ENCODE measurements at places on chromosomes 3 and 15.

DNA sequence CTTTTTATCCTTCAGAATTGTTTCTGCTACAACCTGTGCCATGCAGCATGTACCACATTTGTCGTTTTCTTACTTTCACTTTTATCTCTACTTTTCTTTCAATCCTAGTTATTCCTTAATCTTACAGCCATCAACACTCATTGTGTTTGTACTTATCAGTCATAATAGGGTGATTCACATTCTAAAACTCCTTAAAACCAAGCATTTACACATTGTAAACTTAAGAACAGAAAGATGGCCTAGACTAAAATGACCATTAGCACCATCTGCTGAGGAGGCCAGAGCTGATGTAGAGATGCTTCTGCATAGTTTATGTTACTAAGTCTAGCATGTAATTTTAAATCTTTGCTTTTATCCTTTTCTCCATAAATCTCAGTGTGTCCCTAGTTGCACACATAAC, 25.5 kb downstream of the EIF2AK4 start:
- DNase-seq: no peak

- no peak for DNase-seq
These were observed 662.4 kb downstream of the FHIT start for GRCh38 chr3:60588806-60589205.

DNA sequence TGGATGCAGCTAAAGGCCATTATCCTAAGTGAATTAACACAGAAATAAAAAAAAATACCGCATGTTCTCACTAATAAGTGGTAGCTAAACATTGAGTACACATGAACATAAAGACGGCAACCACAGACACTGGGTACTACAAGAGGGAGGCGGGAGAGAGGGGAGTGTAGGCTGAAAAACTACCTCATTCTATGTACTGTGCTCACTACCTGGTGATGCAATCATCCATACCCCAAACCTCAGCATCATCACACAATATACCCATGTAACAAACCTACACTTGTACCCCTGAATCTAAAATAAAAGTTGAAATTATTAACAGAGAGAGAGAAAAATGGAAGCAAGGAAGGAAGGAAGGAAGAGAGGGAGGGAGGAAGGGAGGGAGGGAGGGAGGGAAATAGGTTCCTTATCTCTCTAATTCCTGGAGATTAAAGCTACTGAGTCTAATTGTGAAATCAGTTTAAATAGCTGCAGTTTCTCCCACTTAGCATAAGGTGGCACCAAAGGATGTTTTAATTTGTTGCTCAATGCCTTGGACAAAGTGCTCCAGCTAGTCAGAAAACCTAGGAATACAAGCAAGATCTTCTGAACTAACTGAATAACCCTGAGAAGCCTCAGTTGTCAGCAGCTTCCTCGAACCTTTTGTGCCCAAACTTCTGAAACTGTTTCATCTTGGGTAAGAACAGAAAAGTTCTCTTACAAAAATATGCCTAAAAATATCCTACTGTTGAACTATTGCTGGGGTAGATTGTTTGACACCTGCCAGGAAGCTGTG, 79.4 kb upstream of the ATP11B start:
- peak; percentile 29 for DNase-seq

DNA sequence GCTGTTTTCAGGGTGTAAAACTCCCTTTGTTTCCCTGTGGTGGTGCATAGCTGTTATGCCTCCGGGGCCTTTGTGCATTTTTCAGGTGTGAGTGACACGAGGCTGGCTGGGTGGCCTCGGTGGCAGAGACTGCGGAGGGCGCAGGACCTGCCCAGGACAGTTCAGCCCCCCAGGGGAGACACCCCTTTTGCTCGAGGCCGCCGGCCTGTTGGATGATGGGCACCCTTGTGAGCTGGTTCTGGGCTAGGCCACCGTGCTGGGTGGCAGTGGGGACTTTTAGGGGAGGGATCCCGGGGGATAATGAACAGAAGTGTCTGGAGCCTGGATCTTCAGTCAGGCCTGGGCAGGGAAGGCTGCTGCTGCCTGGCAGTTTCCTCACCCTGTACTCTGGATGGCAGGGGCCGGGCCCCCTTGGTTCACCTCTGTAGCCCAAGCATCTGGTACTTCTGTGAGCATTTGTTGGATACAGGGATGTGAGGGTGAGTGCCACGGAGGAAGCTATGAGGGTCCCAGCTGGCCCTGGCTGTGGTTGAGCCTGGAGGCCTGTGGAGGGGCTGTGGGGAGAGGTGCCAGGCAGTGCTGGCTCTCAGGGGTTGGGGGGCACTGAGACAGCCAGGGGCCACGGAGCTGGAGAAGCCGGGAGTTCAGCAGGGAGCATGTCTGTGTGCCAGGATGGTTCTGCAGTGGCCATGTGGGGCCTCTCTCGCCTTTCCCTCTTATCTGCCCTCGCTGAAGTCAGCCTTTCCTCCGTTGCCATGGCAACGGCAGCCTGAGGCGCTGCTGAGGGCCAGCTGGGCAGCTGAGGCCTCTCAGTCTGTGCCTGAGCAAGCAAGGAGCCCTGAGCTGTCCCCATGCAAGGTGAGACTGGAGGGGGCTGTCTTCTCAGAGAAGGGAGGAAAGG, 49.0 kb downstream of the KY start:
- DNase-seq: no peak

- no peak for DNase-seq
These were observed 34.5 kb downstream of the SLC4A7 start for GRCh38 chr3:27449530-27450150.

DNA sequence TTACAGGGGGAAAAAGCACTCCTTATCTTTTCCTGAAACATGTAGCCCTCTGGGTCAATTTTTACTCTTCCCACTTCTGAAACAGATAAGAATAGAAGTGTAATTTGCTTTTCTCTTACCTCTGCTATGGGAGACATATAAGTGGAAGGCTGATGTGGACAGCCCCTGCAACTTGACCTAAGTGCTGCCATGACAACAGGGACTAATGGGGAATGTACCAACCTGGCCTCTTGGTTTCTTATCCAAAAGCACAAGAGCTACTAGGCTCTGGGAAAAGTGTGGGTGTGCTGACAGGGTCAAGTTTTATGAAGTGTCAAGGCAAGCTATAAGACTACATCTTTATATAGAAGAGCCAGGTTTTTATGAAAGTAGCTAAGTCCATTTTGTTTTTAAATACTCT, 1246.5 kb downstream of the OTOL1 start:
- no peak for DNase-seq

- no peak for DNase-seq
These were observed 185.6 kb downstream of the OR4M2 start for GRCh38 chr15:22265970-22266369.

DNA sequence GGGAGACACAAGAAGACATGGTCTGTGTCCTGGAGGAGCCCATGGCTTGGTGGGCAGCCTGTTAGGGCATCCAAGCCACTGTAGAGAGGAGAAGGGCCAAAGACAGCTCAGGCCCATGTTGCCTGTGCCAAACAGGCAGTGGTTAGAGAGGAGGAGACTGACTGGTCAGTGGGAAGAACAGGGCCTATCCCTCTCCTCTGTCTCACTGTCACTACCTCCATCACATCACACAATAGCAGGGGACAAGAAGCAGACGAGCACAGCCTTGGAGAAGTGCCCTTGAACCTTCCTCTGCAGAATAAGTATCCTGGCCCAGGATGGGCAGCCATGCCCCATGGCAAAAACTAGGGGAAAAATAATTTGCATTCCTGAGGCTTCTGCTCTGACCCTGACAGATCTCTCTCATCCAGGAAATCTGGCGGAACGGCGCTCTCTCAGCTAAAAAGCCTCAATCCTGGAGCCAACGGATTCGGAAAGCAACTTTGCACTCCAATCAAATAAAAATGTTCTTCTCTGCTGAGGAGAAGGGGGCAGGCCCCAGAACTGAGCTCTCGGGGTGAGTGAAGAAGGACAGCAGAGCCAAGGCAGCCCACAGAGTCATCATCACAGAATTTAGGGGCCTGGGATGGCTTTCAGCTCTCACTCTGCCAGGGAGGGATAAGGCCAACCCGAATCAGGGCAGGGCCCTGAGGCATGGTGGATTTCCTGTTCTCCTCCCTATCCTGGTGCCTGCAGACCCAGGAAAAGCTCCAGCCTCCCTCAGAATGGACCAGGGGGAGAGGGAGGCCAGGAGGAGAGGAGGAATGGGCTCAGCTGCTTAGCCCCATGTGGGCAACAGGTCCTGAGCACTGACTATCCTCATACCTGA, 1.6 kb downstream of the SHF start:
- no peak for DNase-seq

DNA sequence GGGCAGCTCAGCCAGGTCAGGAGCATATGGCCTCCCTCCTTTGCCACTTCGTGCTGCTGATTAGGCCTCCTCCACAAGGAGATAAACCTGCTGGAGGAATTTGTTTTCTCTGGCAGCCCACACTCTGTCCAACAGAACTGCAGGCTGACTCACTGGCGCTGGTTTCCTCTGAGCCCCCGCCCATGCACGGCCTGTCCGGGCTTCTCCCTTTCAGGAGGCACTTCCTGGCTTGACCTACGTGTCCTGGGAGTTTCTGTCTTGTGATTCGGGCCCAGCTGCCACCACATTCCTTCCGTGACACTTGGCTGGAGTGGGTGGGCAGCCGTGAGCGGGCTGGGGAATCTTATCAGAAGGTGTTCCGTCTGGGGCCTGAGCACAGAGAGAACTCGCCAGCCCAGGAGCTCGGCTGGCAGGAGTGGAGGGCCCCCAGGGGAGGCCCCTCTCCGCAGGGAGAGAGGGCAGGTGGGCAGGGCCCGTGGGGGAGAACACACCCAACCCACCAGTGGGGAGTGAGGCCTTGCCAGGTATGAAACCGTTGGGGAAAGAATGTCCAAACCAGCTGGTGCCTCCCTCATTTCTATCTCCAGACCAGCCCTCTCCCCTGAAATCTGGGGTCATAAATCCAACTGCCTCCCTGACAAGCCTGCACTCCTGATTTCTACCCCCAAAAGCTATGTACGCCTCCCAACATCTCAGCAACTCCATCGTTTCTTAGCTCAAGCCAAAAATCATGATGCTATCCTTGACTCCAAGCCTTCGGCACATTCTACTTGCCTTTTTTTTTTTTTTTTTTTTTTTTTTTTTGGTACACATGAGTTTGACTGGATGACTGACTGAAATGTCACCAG, 110.6 kb upstream of the MEF2A start:
- no peak for DNase-seq

GRCh38 chr15:57957113-57957512, 108.4 kb downstream of the ALDH1A2 start:
- no peak for DNase-seq

GRCh38 chr3:54259636-54260035, 137.3 kb downstream of the CACNA2D3 start:
- no peak for DNase-seq

GRCh38 chr3:171565481-171566058, 105.4 kb upstream of the TNIK start:
- DNase-seq: peak; percentile 49

GRCh38 chr3:16668776-16669545, 63.7 kb upstream of the DAZL start:
- no peak for DNase-seq

- peak; percentile 11 for DNase-seq
These were observed 16.6 kb upstream of the SEMA3F start for GRCh38 chr3:50138266-50139200.

GRCh38 chr3:150675587-150675986, 28.1 kb downstream of the ERICH6 start:
- DNase-seq: no peak

DNA sequence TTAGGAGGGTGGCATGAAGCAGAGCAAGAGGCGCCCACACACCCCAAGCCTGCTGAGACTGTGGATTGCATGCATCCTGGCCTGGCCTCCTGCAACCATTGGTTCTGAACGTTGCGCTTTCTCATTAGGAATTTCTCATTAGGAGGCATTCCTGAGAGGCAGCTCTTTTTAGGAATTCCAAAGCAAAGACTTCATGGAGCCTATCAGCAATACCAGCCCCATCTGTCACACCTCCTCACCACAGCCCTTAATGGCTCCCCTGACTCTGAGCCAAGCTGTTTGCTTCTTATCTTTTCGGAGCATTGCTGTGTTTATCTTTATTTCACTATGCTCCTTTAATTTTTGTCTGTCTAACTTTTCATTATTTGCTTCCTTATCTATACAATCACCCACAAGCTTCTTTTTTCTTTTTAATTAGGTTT, 226.9 kb downstream of the CACNA2D3 start:
- peak; percentile 0 for DNase-seq

- DNase-seq: peak; percentile 38
These were observed 73.9 kb downstream of the CPN2 start for GRCh38 chr3:194277104-194277785.

Measured in NCI-H1694 treated with DMSO at 0.1 percent for 48 hours (cell line).